ENCODE measurements at places on chromosomes 2 and 18.

- DNase-seq, result no peak
These were observed 494.6 kb upstream of the MYT1L start for GRCh38 chr2:2825516-2826208.

GRCh38 chr2:69997015-69997830, 35.8 kb upstream of the ASPRV1 start:
- DNase-seq, result peak; percentile 16

- DNase-seq, result no peak
These were observed 12.8 kb upstream of the ONECUT2 start for GRCh38 chr18:57422313-57422872.

DNA sequence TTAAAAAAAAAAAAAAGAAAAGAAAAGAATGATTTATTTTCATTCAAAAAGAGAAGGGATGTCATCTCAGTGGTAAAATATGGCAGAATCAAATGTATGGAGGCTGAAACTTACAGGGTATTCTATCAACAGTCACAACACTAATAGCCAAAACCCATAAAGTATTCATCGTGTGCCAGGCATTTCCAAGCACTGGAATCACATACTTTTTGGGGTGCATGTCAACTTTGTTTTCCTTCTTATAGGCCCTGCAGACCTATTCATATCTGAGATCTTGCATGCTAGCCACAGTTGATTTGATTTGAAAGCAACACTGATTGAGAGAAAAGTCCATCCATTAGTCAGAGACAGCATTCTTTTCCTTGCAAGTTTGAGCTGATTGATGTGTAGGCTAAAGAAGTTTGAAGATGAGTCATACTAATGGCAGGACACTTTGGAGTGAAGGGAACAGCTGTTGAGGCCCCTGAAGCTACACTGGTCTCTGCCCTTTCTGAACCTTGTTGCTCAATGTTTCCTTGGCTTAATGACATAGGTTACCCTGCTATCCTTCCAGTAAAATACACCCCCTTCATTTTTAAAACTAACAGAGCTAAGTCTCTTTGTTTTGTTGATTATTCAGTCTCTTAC, 22.0 kb downstream of the KATNAL2 start:
- no peak for DNase-seq

DNA sequence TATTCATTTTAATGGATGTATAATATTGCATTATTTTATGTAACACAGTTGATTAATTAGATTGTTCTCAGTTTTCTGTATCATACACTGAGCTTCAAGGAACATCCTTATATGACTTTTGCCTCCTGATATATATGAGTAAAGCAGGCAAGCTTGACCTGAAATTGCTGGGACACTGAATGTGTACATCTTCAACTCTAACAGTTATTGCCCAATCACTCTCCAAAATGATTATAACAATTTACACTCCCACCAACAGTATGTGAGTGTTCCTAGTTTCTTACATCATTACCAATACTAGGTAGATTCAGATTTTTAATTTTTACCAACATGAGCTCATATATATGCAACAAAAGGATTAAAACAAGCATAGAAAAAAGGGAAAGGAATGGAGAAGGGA, 379.4 kb downstream of the SETBP1 start:
- no peak for DNase-seq

DNA sequence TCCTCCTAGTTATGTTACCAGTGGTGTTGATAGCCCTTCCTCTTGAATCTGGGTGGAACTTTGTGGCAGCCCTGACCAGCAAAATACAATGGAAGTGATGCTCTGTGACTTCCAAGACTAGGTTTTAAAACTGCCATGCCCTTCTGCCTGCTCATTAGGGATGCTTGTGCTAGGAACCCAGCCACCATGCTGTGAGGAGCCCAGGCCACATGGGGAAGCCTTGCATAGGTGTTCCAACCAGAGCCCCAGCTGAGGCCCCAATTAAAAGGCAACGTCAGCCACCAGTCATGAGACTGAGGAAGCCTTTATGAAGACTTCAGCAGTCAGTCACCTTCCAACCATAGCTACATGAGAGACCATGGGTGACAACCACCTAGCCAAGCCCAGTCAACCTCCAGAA, 14.0 kb upstream of the MAPRE2 start:
- no peak for DNase-seq

- no peak for DNase-seq
These were observed 486.6 kb upstream of the HS6ST1 start for GRCh38 chr2:128805237-128805636.

DNA sequence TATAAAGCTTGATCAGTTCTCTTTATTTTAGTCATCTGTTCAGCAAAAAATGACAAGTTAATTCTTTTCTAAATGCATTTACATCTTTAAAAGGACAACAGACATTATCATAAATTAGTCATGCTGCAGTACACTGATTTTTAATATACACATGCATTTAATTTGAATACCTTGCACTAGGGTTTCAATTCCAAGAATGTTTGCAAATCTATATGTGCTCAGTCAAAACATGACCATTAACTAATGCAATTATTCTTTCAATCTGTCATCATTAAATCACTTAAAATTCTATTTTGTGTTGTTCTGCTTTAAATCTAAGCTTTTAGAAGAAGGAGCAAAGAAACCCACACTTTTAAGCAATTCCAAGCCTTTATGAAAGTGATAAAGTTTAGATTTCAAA, 342.6 kb downstream of the THSD7B start:
- DNase-seq, result no peak

GRCh38 chr2:29449499-29449898, 334.3 kb downstream of the CLIP4 start:
- DNase-seq, result no peak

- no peak for DNase-seq
These were observed 2.9 kb upstream of the SCYGR2 start for GRCh38 chr2:227595797-227596196.

- no peak for DNase-seq
These were observed 58.7 kb downstream of the L3MBTL4 start for GRCh38 chr18:6355789-6356589.

GRCh38 chr2:29921560-29921915, at the start of gene ALK:
Gene ALK, minus strand, starts transcription at chr2:29921586. Its CDS starts 927 bp downstream, at chr2:29920659.
- peak; percentile 69 for DNase-seq

GRCh38 chr18:12703096-12703567, 290 bp downstream of the PSMG2 start:
- no peak for DNase-seq

GRCh38 chr2:29074411-29074810, at the start of gene PCARE:
Gene PCARE, minus strand, starts transcription at chr2:29074523. Its CDS starts 262 bp downstream, at chr2:29074261.
- DNase-seq, result no peak

DNA sequence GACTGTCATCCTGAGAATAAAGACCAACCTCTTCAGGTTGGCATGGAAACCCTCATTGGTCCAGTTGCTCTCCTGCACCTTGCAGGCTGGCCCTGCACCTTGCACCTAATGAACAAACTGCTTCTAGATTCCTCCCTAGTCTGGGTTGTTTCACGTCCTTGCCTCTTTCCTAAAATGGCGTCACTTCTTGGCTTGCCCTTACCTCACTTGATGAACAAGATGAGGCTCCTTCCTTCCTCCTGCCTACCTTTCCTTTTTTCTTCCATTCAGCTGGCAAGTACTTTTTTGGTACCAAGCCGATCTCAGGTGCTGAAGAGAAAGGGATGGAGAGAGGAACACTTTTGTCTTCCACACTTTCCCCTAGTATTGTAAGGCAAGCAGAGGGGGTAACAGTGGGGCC, 74.5 kb downstream of the MYCN start:
- DNase-seq, result no peak

- no peak for DNase-seq
These were observed 252.5 kb upstream of the SP5 start for GRCh38 chr2:170462433-170463205.

GRCh38 chr2:120899771-120900170, 164.1 kb downstream of the GLI2 start:
- DNase-seq, result no peak

GRCh38 chr18:66727991-66728390, 124.1 kb upstream of the CDH19 start:
- DNase-seq, result no peak

GRCh38 chr2:5121642-5122041, 570.5 kb upstream of the SOX11 start:
- DNase-seq, result no peak

- DNase-seq, result no peak
These were observed 49.8 kb downstream of the ZC3H15 start for GRCh38 chr2:186535861-186536260.

- DNase-seq, result no peak
These were observed 11.0 kb downstream of the SIGLEC15 start for GRCh38 chr18:45836242-45837205.

DNA sequence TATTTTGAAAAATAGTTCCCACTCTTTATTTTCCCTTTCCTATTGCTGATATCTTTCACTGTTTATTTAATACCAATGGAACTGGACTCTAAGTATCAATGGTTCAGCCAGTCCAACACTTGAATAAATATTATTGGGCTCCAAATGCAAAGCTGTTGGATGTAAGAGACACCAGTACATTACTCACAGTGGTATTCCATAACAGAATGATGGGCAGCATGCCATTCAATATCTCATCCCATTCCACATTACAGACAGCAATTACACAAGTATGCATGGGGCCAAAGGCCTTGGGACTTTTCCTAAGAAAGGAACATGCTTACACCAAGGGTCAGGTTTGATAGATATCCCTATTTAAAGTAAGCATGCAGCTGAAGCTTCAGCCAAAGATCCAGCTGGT, 231.9 kb downstream of the RND3 start:
- DNase-seq, result no peak
